SJCRH30 (cell line): ENCODE measurements at places on chromosomes 7 and 10. TPM values are rescaled to one million over a fixed set of nuclear protein-coding genes. Genes with fewer than 3 reads are reported as not detected.

GRCh38 chr10:130727766-130728490, 583.6 kb downstream of the TCERG1L start:
- no peaks in the 10 kb centered on the region for H3K4me1 ChIP-seq
- H3K36me3 ChIP-seq, result no peaks in the 10 kb centered on the region
- no peak for DNase-seq
- no peak overlapping the region for H3K4me3 ChIP-seq
- no peak overlapping the region for H3K27ac ChIP-seq

DNA sequence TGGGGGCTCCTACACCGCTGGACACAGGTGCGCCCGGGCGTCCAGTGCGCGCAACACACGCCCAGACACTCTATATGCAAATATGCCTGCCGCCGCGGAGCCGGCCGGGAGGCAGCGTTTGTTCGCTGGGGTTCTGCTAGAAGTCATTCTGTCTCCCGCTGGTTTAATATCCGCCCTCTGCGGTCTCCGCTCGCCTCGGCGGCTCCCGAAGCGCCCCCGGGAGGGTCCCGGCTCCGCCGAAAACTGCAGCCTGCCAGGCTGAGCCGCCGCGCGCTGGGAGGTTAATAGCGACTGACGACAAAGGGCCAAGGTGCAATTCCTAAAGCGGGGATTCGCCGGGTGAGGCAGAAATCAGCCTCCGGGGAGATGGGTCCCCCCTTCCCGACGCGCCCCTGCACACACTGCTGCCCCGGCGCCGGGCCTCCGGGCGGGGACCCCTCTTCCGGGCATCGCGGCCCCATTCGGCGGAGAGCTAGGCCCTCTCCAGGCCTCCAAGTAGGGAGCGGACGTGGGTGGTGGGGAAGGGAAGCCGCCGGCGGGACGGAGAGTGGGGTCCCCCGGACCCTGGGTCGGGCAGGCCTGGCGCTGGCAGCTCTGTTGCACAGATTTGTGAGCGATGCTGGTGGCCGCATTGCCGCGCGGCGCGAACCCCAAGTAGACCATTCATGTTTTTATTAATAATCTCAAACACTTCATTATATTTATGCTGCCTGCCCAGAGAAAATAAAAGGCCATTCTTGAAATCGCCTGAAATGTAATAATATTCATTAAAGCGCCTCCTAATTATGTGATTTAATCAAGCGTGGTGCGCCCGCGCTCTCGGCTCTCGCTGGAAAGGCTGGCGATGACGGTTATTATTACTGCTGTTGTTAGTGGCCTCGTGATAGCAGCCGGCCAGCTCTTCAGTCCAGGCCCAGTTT, 9.1 kb downstream of the EN2 start:
- H3K4me1 ChIP-seq, result peaks cover 9% of the 10 kb centered on the region
- DNase-seq, result no peak
- H3K27me3 ChIP-seq, result 0 out of 2 replicates have a peak, but pooled peaks cover 3% of the 10 kb centered on the region
- H3K4me3 ChIP-seq, result no peak overlapping the region
- no peaks in the 10 kb centered on the region for H3K36me3 ChIP-seq
- H3K27ac ChIP-seq, result no peak overlapping the region

- no peaks in the 10 kb centered on the region; the same call in 1 of the 2 replicates for H3K4me1 ChIP-seq
- H3K4me3 ChIP-seq, result no peak overlapping the region
- no peak overlapping the region for H3K27ac ChIP-seq
- H3K36me3 ChIP-seq, result no peaks in the 10 kb centered on the region
- DNase-seq, result no peak
- H3K27me3 ChIP-seq, result no peaks in the 10 kb centered on the region
Observed at GRCh38 chr7:150951521-150951920, 26.6 kb downstream of the KCNH2 start.

DNA sequence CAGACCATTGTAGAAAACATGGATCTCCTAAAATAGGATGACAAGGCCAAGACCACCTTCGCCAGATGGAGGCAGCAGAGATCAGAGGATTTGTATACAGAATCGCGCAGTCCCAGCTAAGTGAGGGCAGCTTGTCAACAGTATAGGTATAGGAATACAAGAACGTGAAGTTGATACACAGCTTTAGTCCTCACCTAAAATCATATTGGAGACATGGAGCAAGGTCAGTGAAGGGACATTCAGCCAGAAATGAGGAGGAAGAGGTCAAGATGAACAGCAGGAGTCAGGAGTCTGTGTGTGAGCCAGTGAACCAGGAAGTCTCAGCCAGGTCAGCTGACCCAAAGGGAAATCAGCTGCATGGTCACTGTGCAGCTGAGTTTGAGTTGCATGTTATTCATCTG, 263.4 kb upstream of the PRKCQ start:
- no peak overlapping the region for H3K27ac ChIP-seq
- no peaks in the 10 kb centered on the region for H3K36me3 ChIP-seq
- no peak for DNase-seq
- H3K4me1 ChIP-seq, result no peaks in the 10 kb centered on the region
- no peaks in the 10 kb centered on the region for H3K27me3 ChIP-seq

SPDYE1 gene
- total RNA-seq, result not detected in 2 replicates

- H3K4me3 ChIP-seq, result no peak overlapping the region
- no peaks in the 10 kb centered on the region; the same call in 1 of the 2 replicates for H3K4me1 ChIP-seq
- no peak overlapping the region for H3K27ac ChIP-seq
- DNase-seq, result no peak
- H3K36me3 ChIP-seq, result no peaks in the 10 kb centered on the region
- H3K27me3 ChIP-seq, result no peaks in the 10 kb centered on the region
Observed at GRCh38 chr10:6296828-6297251, 94.1 kb downstream of the PFKFB3 start.

PDGFA gene
- 26.9 and 31.6 TPM in 2 replicates for total RNA-seq

- DNase-seq, result no peak
- no peaks in the 10 kb centered on the region for H3K4me1 ChIP-seq
- H3K4me3 ChIP-seq, result no peak overlapping the region
- no peaks in the 10 kb centered on the region for H3K36me3 ChIP-seq
- no peak overlapping the region for H3K27ac ChIP-seq
- no peaks in the 10 kb centered on the region for H3K27me3 ChIP-seq
Observed at GRCh38 chr10:89163265-89163995, 43.7 kb downstream of the CH25H start.

DNA sequence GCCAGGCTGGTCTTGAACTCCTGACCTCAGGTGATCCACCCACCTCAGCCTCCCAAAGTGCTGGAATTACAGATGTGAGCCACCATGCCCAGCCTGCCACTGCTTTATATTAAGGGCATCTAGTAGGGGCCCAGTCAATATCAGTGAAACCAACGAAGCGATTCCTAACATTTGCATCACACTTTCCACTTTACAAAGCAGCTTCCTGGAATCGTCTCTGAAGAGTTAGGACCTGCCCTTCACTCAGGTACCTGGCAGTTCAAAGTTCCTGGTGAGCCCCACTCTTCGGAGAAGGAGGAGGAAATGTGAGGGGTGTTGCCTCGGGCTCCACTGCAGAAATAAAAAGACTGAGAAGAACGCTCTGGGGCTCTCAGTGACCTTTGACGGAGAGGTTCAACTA, 31.1 kb upstream of the EZH2 start:
- H3K4me1 ChIP-seq, result peaks cover 13% of the 10 kb centered on the region
- no peak overlapping the region for H3K4me3 ChIP-seq
- no peaks in the 10 kb centered on the region; the same call in 1 of the 2 replicates for H3K27me3 ChIP-seq
- no peak for DNase-seq
- H3K36me3 ChIP-seq, result no peaks in the 10 kb centered on the region

DNA sequence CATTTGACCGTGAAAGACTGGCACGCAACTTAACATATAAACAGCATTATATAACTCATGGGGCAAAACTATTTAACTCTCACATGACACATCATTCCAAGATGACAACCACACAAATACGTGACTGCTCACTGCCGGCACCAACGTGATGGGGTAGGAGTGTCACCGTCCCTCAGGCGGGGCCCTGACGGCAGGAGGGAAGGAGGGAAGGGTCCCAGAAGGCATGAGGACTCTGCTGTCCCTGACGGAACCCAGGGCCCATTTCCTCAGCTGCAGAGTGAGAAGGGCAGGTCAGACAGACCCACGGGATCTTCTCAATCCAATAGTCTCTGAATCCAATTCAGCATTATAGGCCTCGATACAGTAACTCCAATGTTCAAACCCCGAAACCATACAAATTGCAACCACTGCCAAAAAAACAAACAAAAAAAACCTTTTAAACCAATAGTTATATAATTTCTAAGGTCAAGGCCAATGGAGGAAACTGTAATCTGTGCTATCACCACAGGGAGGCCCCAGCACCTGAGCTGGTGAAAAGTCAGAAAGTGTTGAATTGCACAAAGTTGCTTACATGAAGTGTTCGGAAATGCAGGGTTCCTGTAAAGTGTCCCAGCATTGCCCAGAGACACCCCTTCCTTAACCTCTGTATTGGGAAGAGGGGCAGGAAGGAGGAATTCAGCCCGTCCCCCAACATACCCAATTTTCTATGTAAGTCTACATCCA, 137.4 kb downstream of the TNS3 start:
- peaks cover 11% of the 10 kb centered on the region for H3K4me1 ChIP-seq
- peaks cover 5% of the 10 kb centered on the region; the same call in 1 of the 2 replicates for H3K36me3 ChIP-seq
- no peaks in the 10 kb centered on the region for H3K27me3 ChIP-seq
- DNase-seq, result no peak
